Chondrocyte (in vitro differentiated cells): ENCODE measurements at places on chromosomes 2 and 18.
A peak's percentile ranks its signal among the peaks of the same experiment; 100 is the strongest.

DNA sequence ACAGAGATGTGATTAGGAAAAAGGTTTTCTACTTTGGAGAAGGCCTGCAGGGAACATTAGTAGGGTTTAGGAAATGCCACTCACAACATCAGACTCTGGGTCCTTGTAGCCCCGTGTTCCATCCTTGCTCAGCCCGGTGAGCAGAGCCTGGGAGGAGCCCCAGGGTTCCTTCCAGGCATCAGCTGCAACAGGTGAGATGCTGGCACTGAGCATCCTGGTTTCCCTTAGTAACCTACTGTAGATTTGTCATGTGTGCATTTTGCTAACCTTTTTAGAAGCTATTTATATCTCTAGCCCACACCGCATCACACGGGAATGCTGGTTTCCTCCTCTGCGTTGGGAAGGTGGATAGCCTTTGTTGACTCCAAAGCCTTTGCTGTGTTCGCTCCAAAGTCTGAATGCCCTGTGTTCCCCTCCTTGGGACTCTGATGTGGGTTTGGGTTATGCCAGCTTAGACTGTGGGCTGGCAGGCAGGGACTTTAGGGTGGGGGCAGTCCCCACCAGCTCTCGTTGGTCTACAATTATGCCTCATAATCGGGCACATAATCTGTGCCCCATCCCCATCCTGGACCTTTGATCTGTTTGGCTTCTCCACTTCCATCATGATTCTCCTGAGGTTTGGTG is 69.3 kb downstream of the TMEM247 start:
- peaks cover 6% of the 10 kb centered on the region for H3K36me3 ChIP-seq
- peaks cover 68% of the 10 kb centered on the region for H3K4me1 ChIP-seq
- no peak overlapping the region for H3K27ac ChIP-seq
- DNase-seq, result no peak
- H3K27me3 ChIP-seq, result no peaks in the 10 kb centered on the region
- H3K4me3 ChIP-seq, result no peak overlapping the region

GRCh38 chr2:197975931-197976519 is 171.6 kb downstream of the PLCL1 start:
- peaks cover 19% of the 10 kb centered on the region for H3K27me3 ChIP-seq
- H3K4me3 ChIP-seq, result no peak overlapping the region
- no peaks in the 10 kb centered on the region for H3K36me3 ChIP-seq
- H3K27ac ChIP-seq, result peak overlapping the region; percentile 62
- no peak for DNase-seq

DNA sequence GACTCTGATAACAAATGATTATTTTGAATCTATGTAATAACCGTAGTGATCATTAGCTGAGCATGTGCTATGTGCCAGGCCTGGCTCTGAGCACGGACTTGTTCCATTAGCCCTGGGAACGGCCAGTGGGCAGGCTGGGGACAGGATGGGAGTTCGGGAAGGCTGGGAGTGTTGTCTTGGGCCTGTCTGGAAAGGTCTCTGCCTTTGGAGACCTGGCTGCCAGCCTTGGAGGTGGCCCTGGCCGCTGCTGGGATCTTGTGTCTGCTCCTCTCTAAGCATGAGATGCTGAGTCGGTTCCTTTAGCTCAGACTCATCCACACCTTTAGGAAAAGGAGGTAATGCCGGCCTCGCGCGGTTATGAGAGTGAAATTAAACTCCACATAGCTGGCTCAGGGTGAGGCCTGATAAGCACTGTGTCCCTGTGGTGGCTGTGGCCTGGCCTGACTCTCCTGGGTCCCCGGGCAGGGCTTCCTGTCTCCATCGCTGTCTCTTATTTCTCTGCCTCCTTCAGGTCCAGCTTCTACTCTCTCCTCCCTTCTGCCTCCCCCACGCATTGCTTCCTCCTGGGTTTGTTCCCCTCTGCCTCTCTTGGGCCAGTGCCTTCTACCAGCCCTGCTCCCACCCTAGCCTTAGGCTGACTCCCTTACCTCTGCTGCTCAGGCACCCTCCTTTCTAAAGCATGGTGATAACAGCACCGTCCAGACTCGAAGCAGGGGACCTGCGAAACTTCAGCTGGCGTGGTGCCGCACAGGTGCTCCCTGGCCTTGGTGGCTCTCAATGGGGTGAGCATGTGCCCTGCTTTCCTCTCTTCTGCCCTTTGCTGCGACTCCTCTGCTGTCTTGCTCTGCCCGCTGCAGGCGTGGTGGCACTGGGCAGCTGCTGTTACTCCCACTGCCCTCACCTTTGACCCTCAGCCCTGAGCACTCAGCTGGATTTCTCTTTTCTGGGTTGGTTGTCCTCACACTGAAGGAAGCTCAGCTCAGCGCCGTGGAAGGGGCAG is 41.8 kb downstream of the NCK2 start:
- H3K36me3 ChIP-seq, result no peaks in the 10 kb centered on the region
- H3K27me3 ChIP-seq, result no peaks in the 10 kb centered on the region
- no peak overlapping the region for H3K4me3 ChIP-seq
- H3K27ac ChIP-seq, result no peak overlapping the region
- DNase-seq, result no peak

GRCh38 chr2:133927894-133928293 is 326.0 kb upstream of the MGAT5 start:
- DNase-seq, result no peak
- no peaks in the 10 kb centered on the region for H3K4me1 ChIP-seq
- H3K36me3 ChIP-seq, result no peaks in the 10 kb centered on the region
- H3K27me3 ChIP-seq, result peaks cover 8% of the 10 kb centered on the region
- no peak overlapping the region for H3K27ac ChIP-seq

GRCh38 chr2:74253971-74254310 is 55.5 kb downstream of the MTHFD2 start:
- H3K27me3 ChIP-seq, result peaks cover 2% of the 10 kb centered on the region
- DNase-seq, result no peak
- H3K4me1 ChIP-seq, result peaks cover 6% of the 10 kb centered on the region
- no peak overlapping the region for H3K4me3 ChIP-seq

- H3K27ac ChIP-seq, result no peak overlapping the region
- no peaks in the 10 kb centered on the region for H3K27me3 ChIP-seq
- no peak for DNase-seq
- peaks cover 17% of the 10 kb centered on the region for H3K4me1 ChIP-seq
Observed at GRCh38 chr18:2442726-2443275, 128.5 kb downstream of the METTL4 start.

- H3K4me3 ChIP-seq, result no peak overlapping the region
- H3K36me3 ChIP-seq, result peaks cover 1% of the 10 kb centered on the region
- no peaks in the 10 kb centered on the region for H3K4me1 ChIP-seq
- peak; percentile 63 for DNase-seq
- H3K27ac ChIP-seq, result no peak overlapping the region
Observed at GRCh38 chr2:120499784-120500495, 154.0 kb downstream of the INHBB start.

GRCh38 chr18:2905854-2906703 is 59.3 kb downstream of the EMILIN2 start:
- peaks cover 1% of the 10 kb centered on the region for H3K36me3 ChIP-seq
- H3K4me1 ChIP-seq, result peaks cover 7% of the 10 kb centered on the region
- no peak overlapping the region for H3K27ac ChIP-seq
- peak overlapping the region; percentile 62 for H3K4me3 ChIP-seq

GRCh38 chr2:167424221-167424620 is 535.9 kb downstream of the XIRP2 start:
- H3K27ac ChIP-seq, result no peak overlapping the region
- H3K27me3 ChIP-seq, result no peaks in the 10 kb centered on the region
- no peak for DNase-seq
- H3K4me3 ChIP-seq, result no peak overlapping the region

GRCh38 chr18:79566771-79567431 is 112.7 kb upstream of the CTDP1 start:
- peak; percentile 52 for DNase-seq
- peaks cover 81% of the 10 kb centered on the region for H3K4me1 ChIP-seq
- H3K27ac ChIP-seq, result peak overlapping the region; percentile 97
- no peak overlapping the region for H3K4me3 ChIP-seq

- H3K27ac ChIP-seq, result peak overlapping the region; percentile 84
- peaks cover 42% of the 10 kb centered on the region for H3K4me1 ChIP-seq
- peak overlapping the region; percentile 76 for H3K4me3 ChIP-seq
- H3K27me3 ChIP-seq, result no peaks in the 10 kb centered on the region
Observed at GRCh38 chr2:5696945-5697521, 4.8 kb downstream of the SOX11 start.

- no peak for DNase-seq
- no peaks in the 10 kb centered on the region for H3K36me3 ChIP-seq
- H3K4me1 ChIP-seq, result peaks cover 2% of the 10 kb centered on the region
- H3K27me3 ChIP-seq, result no peaks in the 10 kb centered on the region
Observed at GRCh38 chr2:164850235-164850634, 8.6 kb upstream of the COBLL1 start.

- peaks cover 25% of the 10 kb centered on the region for H3K36me3 ChIP-seq
- peaks cover 37% of the 10 kb centered on the region for H3K4me1 ChIP-seq
- H3K27me3 ChIP-seq, result no peaks in the 10 kb centered on the region
- H3K27ac ChIP-seq, result peak overlapping the region; percentile 81
- no peak for DNase-seq
Observed at GRCh38 chr2:71379086-71379485, 47.5 kb downstream of the ZNF638 start.

DNA sequence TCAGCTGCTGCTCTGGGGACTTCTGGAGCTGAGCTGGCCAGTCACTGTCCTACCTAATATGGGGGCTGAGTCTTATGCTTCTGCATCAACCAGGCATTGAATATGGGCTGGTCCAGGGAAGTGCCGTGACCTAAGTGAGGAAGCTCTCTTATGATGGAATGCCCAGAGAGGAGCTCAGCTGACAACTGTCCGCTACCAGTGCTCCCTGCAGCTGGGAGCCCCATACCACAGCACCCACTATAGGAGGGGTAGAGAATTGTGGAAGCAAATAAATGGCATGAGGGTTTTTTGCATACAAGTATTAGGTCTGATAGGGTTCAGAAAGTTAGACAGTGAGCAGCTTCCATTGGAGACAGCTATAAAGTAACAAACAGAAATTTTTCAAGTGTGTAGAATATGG is 4.5 kb downstream of the TIMM21 start:
- DNase-seq, result no peak
- no peak overlapping the region for H3K4me3 ChIP-seq
- peaks cover 6% of the 10 kb centered on the region for H3K36me3 ChIP-seq
- H3K27ac ChIP-seq, result no peak overlapping the region

DNA sequence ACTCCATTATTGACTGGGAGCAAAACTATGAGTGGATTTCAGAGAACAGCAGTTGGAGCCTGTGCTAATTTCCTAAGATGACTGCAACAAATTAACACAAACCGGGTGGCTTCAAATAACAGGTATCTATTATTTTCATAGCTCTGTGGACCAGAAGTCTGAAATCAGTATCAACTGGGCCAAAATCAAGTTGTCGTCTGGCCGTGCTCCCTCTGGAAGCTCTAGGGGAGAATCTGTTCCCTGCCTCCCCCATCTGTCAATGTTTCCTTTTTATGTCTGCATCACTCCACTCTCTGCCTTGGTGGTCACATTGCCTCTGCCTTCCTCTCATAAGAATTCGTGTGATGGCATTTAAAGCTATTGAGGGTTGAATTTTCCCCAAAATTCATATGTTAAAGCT is 269.8 kb downstream of the TMX3 start:
- no peak for DNase-seq
- no peak overlapping the region for H3K4me3 ChIP-seq
- peaks cover 4% of the 10 kb centered on the region for H3K4me1 ChIP-seq
- H3K27ac ChIP-seq, result no peak overlapping the region

DNA sequence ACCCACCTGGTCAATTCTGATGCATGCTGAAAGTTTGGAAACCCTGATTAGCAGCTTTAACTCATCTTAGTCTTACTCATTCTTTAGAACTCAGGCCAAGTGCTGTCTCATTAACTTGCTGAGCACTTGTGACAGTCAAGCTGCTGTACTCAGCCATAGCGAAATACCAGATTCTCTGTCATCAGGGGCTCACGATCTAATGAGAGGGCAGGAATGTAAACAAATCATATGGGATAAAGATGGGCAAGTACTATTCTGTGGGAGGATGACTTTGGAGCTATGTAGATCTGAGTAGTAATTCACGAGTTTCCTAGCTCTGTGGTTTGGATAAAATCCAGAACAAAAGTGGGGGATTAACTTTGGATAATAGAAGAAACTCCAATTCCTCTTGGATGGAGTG is 376.6 kb downstream of the HRH4 start:
- peak overlapping the region; percentile 37 for H3K27ac ChIP-seq
- no peaks in the 10 kb centered on the region for H3K27me3 ChIP-seq
- DNase-seq, result no peak
- no peak overlapping the region for H3K4me3 ChIP-seq
- H3K4me1 ChIP-seq, result peaks cover 14% of the 10 kb centered on the region

DNA sequence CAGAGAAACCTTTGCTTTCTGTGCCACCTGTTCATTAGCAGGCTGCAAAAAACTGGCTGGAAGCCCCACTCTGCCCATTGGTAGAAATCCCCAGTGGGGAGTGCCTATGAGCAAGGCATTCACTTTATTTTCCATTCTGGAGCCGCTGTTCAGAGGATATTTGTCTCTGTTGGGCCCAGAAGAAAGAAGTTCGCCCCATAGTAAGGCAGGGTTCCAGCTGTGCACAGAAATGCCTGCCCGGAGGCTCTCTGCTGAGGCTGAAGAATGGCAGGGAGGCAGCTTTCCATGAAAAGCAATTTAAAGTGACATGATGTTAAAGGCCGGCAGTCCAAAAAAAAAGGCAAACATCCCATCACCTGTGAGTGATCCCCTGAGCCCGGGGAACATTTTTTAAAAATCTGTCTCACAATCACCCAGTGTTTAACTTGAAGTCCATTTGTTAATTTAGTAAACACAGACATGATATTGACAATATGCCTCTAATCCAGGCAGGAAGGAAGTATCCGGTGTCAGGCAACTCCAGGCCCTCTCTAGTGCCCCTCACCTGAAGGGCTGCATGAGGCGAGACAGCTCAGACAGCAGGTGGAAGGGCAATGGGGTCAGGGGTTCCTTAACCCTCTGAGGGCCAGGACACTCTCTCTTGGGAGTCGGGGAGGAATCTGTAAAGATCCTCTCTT is 265.1 kb upstream of the SIX2 start:
- DNase-seq, result no peak
- no peak overlapping the region for H3K4me3 ChIP-seq
- peaks cover 73% of the 10 kb centered on the region for H3K4me1 ChIP-seq
- H3K27me3 ChIP-seq, result no peaks in the 10 kb centered on the region
- peak overlapping the region; percentile 22 for H3K27ac ChIP-seq
- no peaks in the 10 kb centered on the region for H3K36me3 ChIP-seq

DNA sequence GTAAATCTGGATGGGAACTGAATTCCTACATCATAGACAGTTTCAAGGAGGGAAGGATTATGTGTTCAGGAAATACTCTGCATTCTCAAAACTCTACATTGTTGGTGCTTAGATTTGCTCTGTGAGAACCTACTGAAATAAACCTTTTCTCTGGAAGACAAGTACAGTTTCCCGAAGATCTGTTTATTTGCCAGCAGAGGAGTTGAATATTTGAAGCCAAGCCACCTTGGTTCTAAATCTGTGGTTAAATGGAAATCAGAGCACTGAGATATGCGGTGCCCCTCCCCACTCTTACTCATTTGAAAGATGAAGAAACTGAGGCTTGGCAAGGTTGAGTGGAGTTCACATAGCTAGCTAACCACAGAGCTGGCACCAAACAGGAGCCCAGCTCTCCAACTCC is 146.3 kb upstream of the CTAGE1 start:
- H3K36me3 ChIP-seq, result no peaks in the 10 kb centered on the region
- peaks cover 37% of the 10 kb centered on the region for H3K4me1 ChIP-seq
- DNase-seq, result no peak
- H3K27me3 ChIP-seq, result no peaks in the 10 kb centered on the region
- H3K4me3 ChIP-seq, result no peak overlapping the region
